Psoas muscle (tissue), 8 donors: ENCODE measurements at places on chromosomes 11 and 22.

GRCh38 chr11:123069908-123070821 is 8.2 kb upstream of the HSPA8 start:
- no peak for DNase-seq

DNA sequence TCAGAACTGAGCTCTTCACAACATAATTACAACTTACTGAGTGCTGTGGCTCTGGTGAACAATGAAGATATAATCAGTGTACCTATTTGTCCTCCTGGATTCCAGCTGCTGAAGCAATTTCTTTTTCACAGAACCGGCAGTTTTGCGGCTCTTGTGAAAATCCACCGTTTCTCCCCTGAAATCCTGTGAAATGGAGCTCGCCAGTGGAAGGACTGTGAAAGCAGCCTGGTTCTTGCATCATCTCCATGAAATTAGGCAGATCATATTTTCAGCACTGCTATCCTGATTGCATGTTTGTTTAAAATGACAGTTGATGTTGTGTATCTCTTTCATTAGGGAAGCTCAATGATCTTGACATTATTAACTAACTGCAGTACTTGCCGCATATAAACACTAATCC is 120.2 kb upstream of the SNX19 start:
- DNase-seq = no peak

GRCh38 chr11:35518766-35519165 is 6.7 kb downstream of the PAMR1 start:
- no peak for DNase-seq

DNA sequence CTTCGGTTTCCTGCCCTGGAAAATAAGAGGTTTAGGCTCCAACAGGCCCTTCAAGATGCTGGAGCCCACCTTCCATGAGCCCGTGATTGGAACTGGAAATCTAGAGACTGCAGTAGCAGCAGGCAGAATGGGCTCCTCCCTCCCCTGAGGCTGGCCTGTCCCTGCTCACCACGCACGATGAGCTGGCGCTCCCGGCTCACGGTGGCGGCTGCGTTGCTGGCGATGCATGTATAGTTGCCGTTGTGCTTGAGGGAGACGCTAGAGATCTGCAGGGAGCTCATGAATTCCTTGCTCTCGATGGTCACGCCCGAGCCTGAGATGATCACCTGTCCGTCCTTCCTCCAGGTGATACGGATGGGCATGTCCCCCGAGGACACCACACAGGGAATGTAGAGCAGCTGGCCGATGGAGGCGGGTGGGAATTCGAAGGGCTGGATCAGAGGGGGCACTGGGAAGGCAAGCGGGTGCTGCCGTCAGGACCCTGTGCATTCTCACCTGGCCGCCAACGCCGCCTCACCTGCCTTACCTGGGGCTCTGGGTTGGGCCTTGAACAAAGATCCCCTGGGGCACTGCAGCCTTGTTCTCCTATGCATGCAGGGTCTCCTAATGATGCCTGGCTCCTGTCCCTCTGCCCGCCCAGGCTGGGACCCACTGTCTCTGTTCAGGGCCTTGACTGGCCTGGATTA is 177.8 kb downstream of the CEP164 start:
- no peak for DNase-seq

GRCh38 chr11:75639762-75640181 is 29.1 kb downstream of the MAP6 start:
- peak; percentile 58 for DNase-seq

GRCh38 chr22:37824674-37825641 is 1.8 kb downstream of the GALR3 start:
- DNase-seq = no peak

- no peak for DNase-seq
Observed at GRCh38 chr22:30045901-30046715, 34.2 kb upstream of the HORMAD2 start.

GRCh38 chr11:85809191-85809590 is 1.8 kb downstream of the SYTL2 start:
- no peak for DNase-seq

DNA sequence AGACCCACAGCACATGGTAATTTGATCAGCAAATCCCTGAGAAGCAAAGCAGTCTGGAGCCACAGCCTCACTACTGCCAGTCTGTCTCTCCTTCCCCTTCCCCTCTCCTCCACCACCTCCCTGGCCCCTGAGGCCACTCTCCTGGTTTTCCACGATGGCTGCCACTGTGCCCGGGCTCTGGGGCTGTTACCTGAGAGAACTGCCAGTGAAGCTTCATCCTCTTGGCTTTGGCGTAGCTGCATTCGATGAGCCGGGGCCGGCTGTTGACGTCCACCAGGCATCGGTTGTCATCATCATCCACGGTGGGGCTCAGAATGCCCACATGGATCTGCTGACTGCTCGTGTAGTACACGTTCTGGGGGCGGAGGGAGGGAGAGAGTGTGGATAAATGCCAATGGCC is 60.2 kb downstream of the CSNK2A3 start:
- no peak for DNase-seq

- peak; percentile 74 for DNase-seq
Observed at GRCh38 chr11:85810871-85811611, at the start of gene SYTL2. SYTL2 (minus strand) TSS chr11:85811141; CDS start chr11:85757725, 53,416 bp downstream.

GRCh38 chr11:113681711-113682413 is 24.2 kb downstream of the TMPRSS5 start:
- no peak for DNase-seq

DNA sequence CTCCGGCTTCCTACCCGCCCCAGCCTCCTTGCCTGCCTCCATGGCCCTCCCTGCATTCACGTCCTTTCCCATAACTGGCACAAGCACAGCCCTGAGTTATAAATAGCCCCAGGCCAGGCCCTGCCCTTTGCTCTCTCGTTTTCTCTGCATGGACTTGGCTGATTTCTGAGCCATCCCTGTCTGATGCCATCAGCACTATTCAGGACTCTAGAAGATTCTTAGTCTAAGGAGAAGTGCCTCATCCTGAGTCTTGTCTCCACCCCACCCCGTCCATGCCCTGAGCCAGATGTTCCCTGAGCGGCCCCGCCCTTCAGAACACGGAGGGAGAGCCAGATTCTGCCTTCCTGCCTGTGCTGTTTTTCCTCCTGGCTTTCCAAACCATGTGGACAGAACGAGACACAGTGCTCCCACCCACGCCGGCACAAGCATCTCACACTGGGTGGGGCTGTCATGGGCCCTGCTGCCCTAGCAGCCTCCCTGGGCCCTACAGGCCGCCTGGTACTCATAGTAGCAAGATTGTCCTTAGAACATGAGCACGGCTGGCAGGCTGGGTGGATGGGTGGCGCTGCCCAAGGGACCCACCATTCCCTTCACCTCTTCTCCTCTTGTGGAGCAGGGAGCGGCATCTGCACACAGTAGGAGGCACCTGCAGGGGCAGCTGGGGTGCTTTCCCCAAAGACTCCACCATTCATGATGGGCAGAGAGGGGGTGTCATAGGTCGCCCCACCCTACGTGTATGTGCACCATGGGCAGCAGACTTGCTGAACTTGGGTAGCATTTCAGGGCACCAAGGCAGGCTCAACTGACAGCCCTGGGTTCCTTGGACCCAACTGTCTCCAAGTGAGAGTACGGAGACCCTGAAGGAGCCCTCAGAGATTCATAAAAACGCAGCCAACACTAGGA is 76.9 kb downstream of the BCR start:
- peak; percentile 78 for DNase-seq

DNA sequence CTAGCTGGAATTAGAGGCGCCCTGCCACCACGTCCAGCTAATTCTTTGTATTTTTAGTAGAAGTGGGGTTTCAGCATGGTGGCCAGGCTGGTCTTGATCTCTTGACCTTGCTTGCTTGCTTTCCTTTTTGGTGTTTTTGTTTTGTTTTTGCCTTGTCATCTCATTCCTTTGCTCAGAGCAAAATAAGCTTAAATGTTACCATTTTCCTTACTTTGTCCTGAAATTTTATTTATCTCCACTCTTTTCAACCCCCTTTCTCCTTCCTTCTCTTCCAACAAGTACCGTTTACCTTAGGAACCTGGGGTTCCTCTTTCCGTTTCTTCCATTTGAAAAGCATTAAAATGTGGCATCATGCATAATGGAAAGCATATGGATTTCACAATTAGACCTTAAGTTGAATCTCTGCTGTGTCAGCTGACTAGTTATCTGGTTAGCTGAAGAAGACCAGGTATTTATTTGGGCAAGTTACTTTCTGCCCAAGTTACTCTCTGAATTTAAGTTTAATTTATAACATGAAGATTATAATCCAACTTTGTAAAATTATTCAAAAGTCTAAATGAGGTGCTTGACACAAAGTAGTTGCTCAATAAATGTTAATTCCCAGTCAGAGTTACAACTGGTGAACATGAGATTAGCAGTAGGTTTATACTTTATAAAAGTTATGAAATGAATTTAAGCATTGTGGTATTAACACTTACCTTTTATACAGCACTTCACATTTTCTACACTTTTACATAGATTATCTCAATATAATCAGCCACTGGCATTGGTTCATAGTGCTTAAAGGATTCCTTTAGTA is 69.7 kb downstream of the PRMT3 start:
- DNase-seq = no peak
